ENCODE measurements at places on chromosomes 3 and 15.

DNA sequence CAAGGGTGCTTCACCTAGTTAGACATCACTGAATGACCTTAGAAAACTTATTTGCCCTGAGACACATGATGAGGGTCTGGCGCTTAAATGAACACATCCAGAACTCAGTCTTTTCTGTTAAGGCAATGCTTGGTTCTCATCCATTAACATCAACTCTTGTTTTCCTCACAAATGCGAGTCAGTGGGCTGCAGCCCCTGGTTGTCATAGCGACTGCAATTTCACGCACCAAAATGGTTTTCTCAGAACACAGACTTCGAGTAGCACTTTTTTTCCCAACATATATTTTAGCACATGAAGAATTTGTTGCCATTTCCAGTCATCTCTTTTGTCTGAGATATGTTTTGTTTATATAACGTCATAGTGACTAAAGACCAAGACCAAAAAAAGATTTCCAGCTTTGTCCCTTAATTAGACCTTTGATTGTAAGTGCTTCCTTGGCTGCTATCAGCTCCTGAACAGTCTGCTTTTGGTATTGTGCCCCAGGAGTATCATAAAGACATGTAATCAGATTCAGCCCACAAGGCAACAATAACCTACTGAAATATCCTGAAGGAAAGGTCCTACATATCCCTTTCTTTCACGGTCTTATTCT lies 68.5 kb downstream of the GPR176 start:
- no peak for DNase-seq

- no peak for DNase-seq
Measured at GRCh38 chr3:50226888-50227389, 9.1 kb upstream of the GNAI2 start.

DNA sequence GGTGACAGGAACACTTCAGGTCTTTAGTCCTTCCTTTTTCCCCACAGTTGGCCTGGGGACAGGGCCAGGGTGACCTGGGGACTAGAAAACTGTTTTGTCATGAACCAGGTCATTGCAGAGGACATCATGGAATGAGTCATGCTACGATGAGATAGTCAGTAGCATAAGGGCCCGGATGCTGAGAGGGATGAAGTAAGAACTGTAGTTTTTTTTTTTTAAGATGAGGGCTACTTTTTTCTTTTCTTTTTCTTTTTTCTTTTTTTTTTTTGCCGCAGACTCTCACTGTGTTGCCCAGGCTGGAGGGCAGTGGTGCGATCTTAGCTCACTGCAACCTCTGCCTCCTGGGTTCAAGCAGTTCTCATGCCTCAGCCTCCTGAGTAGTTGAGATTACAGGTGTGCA lies 8.0 kb downstream of the MAP2K5 start:
- DNase-seq, result no peak

DNA sequence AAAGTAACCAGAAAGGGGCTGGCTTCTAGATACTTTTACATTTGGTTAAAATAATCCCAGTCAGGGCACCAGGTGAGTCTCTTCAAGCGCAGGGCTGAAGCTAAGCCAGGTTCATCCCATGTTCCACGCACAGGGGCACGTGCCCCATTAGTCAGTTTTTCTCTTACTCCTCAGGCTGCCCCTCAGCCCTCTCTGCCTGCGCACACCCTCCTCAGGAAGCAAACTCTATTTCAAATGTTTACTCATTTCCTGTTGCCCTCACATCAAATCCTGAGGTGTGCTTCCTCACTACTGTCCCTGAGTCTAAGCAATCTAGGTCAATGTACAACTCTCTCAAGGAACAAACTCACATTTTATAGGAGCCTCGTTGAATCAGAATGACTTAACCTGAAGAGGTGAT lies 48.5 kb downstream of the THBS1 start:
- DNase-seq, result no peak

DNA sequence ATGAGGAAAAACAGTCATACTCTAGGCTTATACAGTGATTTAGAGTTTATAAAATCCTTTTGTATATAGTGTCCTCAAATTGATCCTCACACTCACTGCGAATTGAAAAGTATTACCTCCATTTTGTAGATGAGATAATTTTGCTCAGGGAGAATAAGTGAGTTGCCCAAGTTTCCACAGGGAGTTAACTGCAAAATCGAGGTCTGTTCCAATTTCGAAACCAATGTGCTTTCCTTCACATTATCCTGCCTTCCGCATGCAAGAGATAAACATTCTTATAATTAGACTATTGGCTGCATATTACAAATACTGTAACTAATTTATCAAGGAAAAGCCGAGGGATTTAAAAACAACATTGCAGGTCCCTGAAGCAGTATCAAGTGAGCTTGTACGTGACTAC lies 667.0 kb downstream of the SQOR start:
- no peak for DNase-seq

DNA sequence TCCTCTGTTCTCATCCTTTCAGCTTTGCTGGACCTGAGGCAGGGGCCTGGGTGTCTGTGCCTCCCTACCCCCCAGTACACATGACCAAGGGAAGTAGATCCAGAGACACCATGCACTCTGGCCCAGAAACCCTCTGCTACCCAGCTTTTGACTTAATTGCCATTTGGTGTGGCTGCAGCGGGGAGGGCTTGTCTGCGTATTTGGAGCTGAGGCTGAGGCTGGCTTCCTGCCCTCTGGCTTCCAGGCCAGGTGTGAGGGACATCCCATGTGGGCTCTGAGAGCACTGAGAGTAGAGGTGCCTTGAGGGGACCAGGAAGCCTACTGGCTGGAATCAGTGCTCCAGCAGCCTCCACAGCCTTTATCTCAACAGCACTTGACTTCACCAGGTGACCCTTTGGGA lies 26.9 kb downstream of the PPCDC start:
- DNase-seq, result no peak

DNA sequence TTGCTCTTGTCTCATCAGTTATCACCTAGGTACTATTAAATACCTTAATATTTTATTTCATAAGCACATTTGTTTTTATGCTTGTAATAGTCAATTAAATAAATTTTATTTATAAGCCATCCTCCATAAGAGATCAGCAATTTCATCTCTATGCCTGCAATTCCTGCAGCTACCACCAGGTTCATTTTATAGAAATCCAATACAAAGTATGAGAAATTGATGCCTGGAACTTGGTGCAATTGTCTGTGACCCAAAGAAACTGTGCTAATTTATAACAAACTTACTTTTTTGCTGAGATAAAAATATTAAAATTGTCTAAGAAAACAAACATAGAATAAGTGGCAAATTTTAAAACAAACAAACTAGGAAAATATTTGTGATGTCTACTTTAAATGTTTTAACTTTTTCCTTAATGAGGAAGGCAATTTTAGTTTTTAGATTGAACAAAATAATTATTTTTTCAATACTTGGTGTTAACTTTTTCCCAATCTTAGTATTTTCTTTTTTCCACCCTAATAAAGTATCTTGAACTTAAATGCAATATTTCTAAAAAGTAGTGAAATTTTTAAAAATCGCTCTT lies 1026.6 kb downstream of the ROBO1 start:
- no peak for DNase-seq

DNA sequence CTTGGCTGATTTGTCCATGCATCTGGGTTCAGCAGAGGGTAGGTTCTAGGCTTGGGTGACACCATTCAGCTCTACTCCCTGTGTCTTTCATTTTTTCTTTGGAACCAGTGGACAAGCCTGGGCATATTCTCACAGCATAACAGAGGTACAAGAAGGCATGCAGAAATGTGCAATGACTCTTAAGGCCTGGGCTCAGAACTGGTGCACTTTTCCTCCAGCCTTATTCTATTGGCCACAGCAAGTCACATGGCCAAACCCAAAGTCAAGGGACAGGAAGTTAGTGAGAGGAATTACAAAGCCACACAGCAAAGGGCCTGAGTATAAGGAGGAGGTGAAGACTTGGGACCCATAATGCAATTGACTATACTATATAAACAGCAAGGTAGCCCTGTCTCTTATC lies 200.9 kb upstream of the CTDSPL start:
- no peak for DNase-seq

GRCh38 chr3:194109192-194109863 lies 26.6 kb upstream of the HES1 start:
- DNase-seq, result no peak

DNA sequence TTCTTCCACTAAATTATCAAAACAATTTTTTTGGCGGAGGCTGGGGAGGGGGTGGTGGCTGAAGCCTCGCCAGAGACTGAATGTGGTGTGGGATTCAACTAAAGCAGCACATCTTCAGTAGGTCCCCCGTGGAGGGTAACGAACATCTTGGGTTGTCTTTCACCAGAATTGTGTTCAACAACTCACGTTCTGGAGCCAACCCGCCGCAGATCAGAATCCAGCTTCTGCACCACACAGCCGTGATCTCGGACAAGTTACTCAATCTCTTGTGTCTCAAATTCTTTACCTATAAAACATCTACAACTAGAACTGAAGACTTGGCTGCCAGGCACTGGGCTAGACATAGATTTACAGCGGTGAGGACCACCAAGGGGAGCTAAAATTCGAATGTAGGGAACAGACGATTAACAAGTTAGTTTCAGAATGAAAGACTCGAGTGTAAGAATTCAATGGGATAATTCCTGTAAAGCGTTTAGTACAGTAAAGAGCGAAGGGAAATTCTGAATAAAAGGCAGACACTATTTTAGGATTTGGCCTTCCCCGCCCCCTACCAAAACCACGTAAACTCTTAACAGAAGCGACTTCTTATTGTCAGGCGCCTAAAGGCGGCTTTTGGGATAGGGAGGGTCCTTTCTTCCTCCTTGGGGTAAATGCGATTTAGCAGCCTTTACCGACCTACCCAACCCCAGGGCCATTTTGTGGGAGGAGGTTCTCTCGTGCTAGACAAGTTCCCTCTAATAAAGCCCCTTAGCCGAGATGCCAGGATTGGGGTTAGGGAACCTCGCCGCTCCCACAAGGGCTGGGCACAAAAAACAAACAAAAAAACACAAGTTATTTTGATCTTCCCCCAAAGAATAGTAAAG lies 697 bp upstream of the RAB5A start:
- DNase-seq, result no peak

DNA sequence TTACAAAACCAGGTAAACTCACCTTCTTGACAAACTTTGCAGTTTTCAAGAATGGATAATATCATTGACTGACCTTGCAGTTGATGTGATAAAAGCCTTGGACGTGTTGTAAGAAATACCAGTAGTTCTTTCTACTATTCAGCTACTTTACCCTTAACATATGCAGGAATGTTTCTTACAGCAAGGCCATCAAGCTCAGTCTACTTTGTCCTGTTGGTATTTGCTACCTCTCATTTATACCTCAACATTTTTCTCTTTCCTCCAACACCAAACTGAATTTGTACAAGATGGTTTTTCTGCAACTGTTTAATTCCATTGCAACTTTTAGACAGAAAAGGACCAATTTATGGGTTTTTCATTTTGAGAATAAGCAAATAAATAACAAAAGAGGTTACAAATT lies 147.4 kb upstream of the BCHE start:
- no peak for DNase-seq

- DNase-seq, result no peak
Measured at GRCh38 chr15:34791701-34792100, 3.6 kb downstream of the ACTC1 start.

DNA sequence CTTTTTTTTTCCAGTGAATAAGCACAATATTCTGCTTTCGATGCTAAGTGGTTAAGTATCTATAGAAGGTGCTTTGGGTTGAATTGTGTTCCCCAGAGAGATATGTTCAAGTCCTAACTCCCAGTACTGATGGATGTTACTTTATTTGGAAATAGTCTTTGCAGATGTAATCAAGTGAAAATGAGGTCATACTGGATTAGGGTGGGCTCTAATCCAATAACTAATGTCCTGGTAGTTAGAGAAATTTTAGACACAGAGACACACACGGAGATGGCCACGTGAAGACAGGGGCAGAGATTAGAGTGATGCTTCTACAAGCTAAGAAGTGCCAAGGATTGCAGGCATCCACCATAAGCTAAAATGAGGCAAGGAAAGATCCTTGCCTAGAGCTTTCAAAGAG lies 662.3 kb downstream of the NAALADL2 start:
- DNase-seq, result no peak

GRCh38 chr3:29718661-29719065 lies 437.8 kb downstream of the RBMS3 start:
- DNase-seq, result no peak

DNA sequence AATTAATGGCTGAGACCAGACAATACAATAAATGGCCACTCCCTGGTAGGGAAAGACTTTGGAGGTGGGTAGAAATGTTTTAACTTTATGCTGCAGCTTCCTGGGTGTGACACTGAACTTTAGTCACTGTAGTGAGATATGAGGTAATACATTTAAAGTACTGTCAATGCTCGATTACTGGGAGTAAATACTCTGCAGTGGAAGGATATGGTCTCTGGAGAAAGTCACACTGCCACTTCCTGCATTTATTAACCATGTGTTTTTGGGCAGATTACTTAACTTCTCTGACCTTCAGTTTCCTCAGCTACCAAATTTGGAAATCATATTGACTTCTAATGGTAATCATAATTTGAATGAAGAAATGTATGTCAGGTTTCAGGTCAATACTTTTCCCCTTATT lies 317.1 kb upstream of the TGFBR2 start:
- DNase-seq, result no peak

- DNase-seq, result no peak
Measured at GRCh38 chr15:29533647-29534046, 264.0 kb upstream of the NSMCE3 start.

DNA sequence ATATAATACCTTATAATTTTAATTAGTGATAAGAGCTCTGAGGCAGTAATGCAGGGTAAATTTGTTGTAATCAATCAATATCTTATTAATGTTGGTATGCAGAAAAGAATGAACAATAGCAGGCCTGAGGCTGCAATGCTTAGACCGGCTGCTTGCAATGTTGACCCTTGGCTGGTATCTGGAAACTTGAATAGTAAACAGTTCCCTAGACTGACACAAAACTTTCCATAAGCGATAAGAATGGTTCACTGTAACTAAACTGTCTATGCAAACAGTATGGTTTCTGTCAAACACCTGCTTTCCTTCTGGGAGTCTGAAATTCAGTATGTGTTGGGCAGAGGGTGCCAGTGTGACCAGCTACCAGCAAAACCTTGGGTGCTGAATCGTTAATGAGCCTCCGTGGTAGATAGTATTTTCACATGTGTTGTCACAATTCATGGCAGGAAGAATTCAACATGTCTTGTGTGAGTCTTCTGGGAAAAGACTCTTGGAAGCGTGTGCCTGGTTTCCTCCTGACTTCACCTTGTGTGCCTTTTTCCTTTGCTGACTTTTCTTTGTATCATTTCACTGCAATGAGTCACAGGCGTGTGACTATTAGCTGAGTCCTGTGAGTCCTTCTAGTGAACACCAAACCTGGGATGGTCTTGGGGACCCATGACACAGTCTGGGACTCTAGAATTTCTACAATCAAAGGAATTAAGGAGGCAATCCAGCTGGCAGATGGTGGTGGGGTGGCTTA lies 30.7 kb upstream of the CLRN1 start:
- no peak for DNase-seq

DNA sequence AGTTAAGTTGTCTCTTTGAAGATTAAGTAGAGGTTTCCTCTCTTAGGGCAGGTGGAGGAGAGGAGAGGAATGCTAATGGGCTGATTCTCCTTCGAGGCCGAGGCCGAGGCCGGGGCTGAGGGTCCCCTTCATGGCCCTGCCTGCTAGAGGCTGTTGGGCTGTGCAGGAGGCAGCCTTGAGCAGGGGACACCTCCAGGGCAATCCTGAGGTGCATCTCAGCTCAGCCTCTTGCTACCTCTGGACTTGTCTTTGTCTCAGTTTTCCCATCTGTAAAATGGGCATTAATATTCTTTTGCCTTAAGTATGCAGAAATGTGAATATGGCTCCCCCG lies 97.7 kb upstream of the PRR20G start:
- DNase-seq, result no peak
